ENCODE measurements at places on chromosomes 7 and 10. TPM values are rescaled to one million over a fixed set of nuclear protein-coding genes. Genes with fewer than 3 reads are reported as not detected.

ANKRD2 gene
- total RNA-seq: not detected

SYT15B gene
- total RNA-seq: not detected

ITGA8 gene
- 0.93 TPM for total RNA-seq

HMX2 gene
- not detected for total RNA-seq

SPOCK2 gene
- 362 TPM for total RNA-seq

NANOS1 gene
- 34.0 TPM for total RNA-seq

SFTPA1 gene
- total RNA-seq: not detected

NKX2-3 gene
- total RNA-seq: not detected

DNA sequence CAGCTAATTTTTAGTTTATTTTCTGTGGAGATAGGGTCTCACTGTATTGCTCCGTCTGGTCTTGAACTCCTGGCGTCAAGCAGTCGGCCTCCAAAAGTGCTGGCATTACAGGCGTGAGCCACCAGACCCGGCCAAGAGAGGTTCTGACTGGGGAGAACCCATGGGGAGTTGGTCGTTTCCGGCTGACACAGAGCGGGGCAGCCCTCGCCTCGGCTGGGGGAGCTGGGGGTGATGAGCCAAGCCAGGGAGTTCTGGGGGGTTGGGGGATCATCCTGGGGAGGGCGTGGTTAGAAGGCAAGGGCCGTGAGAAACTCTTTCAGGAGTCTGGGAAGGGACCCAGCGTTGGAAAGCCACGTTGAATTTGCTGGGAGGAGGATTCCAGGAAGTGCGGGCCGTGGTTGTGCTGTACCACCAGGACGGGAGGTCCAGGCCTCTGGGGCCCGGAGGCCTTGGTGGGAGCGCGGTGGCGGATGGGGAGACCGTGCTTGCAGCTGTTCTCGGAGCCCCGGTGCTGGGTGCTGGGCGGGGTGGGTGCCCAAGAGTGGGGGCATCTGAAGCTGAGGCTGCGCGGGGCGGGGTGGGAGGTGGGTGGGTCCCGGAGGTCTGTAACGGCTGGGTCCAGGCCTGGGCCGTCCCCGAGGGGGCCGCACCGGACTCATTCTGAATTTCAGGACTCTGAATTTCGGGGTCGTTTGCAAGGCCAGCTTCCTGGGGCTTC lies 8.4 kb upstream of the ZNF853 start:
- peaks cover 6% of the 10 kb centered on the region for H3K27me3 ChIP-seq
- H3K36me3 ChIP-seq: no peaks in the 10 kb centered on the region
- no peak overlapping the region for H3K4me3 ChIP-seq
- H3K27ac ChIP-seq: no peak overlapping the region

DNA sequence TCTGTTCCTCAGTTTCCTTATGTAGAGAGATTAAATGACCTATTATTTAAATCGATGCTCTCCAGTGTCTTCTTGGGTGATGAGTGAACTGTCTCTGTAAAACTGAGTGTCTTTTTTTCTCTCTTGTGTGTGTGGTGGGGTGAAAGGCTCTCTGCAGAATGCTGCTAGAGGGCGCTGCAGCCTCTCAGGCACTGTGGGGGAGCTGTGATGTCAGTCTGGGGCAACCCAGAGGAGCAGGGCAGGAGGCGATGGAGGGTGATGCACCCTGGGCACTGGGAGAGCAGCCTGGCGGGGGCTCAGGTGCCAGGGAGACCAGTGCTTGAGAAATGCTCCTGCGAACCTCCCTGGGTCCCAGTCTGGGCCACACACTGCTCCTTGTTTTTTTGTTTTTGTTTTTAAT lies 110.1 kb upstream of the POM121L12 start:
- H3K4me3 ChIP-seq: no peak overlapping the region
- no peaks in the 10 kb centered on the region for H3K36me3 ChIP-seq
- DNase-seq: no peak
- H3K27me3 ChIP-seq: no peaks in the 10 kb centered on the region

DNA sequence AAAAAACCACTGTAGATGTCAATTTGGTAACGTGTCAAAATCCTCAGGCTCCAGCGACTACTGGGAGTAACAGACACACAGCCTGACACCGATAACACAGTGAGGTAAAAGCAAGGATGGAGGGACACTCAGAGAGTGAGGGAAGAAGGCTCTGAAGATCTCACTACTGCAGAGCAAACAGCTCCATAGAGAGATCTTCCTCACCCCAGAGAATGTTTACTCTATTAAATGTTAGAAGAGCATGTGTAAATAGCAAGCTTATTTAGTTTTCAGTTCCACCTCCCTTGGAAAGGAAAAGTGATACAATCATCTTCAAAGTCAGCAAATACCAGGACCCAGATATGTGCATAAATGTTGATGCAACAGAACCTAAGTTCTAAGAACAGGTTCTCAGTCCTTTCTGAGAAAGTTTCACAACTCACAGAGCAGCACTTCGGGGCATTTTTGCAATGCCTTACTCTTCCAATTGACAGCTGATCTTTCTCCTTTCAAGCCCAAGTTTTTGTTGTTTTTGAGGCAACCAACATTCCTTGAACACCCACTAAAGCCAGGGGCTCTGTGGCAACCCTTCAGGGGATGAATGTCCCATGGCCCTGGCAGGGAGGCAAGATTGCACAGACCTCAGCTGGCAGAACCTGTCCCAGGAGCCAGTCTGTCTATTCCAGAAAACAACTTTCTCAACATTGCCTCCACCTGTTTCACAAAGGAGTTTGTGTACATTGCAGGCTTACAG lies 177.4 kb downstream of the SFMBT2 start:
- no peak overlapping the region for H3K4me3 ChIP-seq
- peaks cover 11% of the 10 kb centered on the region for H3K4me1 ChIP-seq
- peaks cover 8% of the 10 kb centered on the region for H3K36me3 ChIP-seq
- H3K27ac ChIP-seq: no peak overlapping the region
- no peak for DNase-seq

DNA sequence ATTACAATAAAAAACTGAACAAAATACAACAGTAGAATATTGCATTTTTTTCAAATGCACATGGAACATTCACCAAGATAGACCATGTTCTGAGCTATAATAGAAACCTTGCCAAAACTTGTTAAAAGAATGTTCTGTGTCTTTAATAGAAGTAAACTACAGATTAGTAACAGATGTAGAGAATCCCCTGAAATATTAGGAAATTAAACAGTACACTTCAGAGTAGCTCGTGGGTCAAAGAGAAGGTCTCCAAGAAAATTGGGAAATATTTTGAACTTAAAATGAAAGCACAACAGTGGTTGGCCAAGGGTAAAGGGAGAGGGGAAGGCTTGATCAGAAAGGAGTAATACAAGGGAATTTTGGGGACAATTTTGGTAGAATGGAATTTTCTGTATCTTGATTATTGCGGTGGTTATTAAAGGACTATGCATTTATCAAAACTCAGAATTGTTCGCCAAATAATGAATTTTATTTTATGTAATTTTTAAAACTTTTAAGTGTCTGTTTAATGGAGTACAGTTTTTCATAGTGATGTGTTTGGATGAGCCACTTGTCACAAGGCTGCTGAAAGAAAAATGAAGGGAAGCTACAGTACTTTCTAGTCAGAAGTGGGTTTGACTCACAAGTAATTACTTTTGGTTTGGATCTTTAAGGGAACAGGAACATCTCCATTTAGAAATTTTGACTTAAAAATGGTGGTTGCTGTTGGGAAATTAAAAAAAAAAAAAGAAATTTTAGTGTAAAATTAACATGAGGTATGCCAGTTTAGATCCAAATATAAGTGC lies 10.2 kb downstream of the PLEKHA8 start:
- H3K27ac ChIP-seq: no peak overlapping the region
- no peak overlapping the region for H3K4me3 ChIP-seq
- DNase-seq: no peak
- peaks cover 2% of the 10 kb centered on the region for H3K27me3 ChIP-seq
- H3K4me1 ChIP-seq: peaks cover 7% of the 10 kb centered on the region

DNA sequence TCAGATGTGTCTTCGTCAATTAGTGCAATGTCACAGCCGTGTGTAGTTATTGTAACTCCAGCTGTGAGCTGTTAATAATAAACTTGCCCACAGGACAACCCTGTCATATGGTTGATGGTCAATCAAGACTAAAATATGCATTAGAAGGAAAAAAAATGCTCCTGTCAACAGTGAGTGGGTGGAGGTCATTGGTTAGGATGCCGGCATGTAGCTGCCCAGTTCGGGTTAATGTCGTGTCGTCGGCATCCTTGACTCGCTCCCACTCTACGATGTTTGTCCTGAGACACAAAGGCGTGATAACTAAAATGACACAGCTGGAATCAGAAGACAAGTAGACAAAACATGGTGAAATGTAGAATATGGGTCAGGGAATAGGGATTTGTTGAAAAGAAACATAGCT lies 442.8 kb upstream of the NPVF start:
- peaks cover 23% of the 10 kb centered on the region for H3K4me1 ChIP-seq
- H3K27ac ChIP-seq: peak overlapping the region; percentile 33
- no peaks in the 10 kb centered on the region for H3K27me3 ChIP-seq
- DNase-seq: no peak
- no peak overlapping the region for H3K4me3 ChIP-seq
- H3K36me3 ChIP-seq: no peaks in the 10 kb centered on the region

DNA sequence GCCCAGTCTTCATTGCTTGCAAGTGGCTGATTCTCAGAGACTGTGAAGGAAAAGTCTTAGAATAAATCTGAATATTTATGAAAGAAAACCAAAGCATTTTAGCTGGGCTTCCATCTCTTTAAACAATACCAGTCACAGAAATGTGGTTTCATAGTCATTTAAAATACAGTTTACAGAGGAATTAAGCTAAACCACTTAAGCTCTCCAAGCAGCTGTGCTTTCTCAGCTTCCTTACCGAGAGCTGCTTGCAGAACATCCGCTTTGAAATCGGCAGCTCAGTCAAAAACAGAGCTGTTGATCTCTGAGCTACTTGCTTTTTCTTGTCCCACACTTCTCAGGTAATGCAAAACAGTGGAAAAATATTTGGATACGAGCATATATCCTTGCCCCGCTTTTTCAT lies 134.5 kb downstream of the DYNC1I1 start:
- no peak for DNase-seq
- H3K4me1 ChIP-seq: no peaks in the 10 kb centered on the region
- no peaks in the 10 kb centered on the region for H3K36me3 ChIP-seq
- no peak overlapping the region for H3K27ac ChIP-seq

DNA sequence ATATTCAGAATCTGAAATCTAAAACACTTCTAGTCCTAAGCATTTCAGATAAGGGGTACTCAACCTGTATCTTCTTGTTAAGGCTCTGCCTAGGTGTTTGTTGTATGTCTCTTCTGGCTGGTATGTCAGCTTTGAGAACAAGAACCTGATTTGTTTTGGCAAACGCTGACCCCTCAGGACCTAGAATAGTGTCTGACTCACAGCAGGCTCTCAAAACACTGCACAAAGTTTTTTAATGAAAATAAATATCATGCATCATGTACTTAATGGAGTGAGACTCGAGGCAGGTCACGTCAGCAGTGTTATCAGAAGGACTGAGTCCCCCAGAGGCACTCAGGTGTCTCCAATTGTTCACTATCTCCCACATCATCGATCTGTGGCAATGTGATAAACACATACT lies 99.1 kb downstream of the GLI3 start:
- H3K4me3 ChIP-seq: no peak overlapping the region
- no peaks in the 10 kb centered on the region for H3K36me3 ChIP-seq
- H3K27ac ChIP-seq: no peak overlapping the region
- peaks cover 2% of the 10 kb centered on the region for H3K27me3 ChIP-seq
- H3K4me1 ChIP-seq: peaks cover 4% of the 10 kb centered on the region

GRCh38 chr7:28135315-28135714 lies 45.3 kb downstream of the JAZF1 start:
- DNase-seq: no peak
- no peak overlapping the region for H3K27ac ChIP-seq

GRCh38 chr7:96772139-96772694 lies 62.6 kb upstream of the SEM1 start:
- H3K27ac ChIP-seq: no peak overlapping the region
- H3K4me3 ChIP-seq: no peak overlapping the region
- H3K4me1 ChIP-seq: no peaks in the 10 kb centered on the region
- no peaks in the 10 kb centered on the region for H3K27me3 ChIP-seq

GRCh38 chr10:77669892-77670291 lies 32.3 kb upstream of the KCNMA1 start:
- no peak for DNase-seq
- H3K27ac ChIP-seq: no peak overlapping the region
- H3K27me3 ChIP-seq: peaks cover 14% of the 10 kb centered on the region
- H3K36me3 ChIP-seq: no peaks in the 10 kb centered on the region
- H3K4me3 ChIP-seq: no peak overlapping the region
